ENCODE measurements at places on chromosomes 3 and 15. TPM values are rescaled to one million over a fixed set of nuclear protein-coding genes. Genes with fewer than 3 reads are reported as not detected.

DNA sequence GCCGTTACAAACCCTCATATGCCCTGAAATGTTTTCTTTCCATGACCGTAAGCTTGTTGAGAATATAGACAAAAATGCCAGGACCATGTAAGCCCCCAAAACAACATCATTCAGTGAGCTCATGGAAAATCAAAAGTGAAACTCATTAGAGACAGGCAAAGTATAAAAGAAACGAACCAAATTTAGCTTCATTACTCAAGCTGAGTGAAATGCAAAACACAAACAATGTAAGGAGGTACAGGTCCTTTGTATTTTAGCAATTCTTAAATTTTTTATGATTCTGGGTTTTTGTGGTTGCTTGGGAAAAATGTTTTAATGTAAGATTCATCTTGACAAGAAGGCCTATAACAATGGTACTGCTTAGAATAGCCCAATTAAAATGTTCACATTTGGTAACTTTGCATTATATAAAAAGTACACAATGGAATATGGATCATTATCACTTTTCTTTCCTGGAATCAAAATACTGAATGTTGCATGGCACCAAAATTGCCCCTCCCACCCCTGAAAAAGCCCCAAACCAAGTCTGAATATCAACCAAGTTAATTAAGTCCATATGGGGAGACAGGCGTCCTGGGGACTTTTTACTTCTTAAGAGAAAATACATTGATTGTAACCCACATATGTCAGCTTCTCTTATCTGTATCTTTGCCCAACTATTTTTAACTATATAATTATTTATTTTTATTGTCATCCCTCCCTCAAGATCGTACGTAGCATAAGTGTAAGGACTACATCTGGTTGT lies 247.7 kb upstream of the CDIN1 start:
- no peak for DNase-seq

The PLSCR5 gene
- total RNA-seq: not detected

DNA sequence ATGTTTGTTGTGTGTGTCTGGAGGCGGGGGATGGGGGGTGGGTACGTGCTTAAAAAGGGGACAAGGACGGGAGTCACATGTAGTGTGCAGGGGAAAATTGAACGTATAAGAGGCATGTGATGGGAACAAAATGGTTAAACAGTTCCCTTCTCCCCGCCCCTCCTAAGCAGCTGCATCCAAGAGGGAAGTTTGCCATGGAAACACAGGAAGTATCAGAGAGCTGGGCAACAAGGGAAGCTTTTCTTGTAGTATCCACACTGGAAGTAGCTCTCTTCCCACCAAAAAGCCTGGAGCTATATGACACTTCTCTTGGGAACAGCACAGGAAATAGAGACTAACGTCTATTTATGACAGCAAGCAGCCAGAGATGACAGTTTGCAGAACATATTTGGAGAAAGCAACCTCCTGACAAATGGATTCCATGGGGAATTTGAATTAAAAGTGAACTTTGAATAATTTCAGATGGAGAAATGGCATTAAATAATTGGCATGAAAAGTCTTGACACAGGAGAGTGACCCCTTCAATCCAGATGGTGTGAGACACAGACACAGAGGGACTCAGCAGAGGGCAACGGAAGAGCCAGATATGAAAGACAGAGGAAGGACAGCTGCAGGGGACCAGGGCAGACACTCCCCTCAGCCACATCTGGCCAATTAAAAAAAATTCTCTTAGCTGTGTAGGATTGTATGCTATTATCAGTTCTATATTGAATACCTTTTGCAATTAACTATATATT lies 294.2 kb upstream of the TBL1XR1 start:
- DNase-seq: no peak

GRCh38 chr3:62638316-62638715 lies 236.9 kb downstream of the CADPS start:
- no peak for DNase-seq

DNA sequence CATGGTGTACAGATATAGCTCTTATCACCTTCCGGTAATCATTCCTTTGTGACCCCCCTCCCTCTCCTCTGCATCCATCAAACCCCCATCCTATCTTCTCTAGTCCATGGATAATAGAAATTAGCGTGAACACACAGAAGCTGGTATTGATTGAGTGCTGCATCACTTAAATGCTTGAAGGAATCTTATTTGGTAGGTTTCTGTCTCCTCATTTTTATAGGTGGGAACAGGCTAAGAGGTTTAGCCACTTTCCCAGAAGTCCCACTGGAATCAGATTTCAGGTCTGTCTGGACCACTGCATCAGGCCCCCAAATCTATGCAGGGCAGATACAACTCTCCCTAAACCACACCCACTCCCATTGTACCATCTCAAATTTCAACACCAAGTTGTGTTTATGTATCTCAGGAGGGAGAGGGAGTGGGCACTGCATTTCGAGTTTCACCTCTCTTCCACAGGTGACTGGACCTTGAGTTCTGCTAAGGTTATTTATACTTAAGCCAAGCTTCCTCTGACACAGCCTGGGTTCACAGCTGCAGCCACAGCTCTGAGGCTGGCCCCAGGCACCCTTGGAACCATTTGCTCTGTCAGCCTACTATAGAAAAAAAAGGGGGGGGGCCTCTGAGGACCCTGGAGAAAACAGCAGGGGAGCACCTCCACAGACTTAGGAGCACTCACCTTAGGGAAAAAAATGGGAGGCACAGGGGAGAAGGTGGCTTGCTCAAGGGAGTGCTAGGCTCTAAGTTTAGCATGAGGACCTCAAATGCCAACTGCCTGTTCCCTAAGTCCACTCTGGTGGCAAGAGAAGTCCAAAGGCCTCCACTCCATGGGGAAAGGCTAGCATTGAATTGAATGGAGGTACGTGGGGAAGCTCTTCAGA lies 2.1 kb upstream of the NMB start:
- no peak for DNase-seq

GRCh38 chr3:105157766-105158085 lies 209.0 kb upstream of the ALCAM start:
- no peak for DNase-seq

The RYR3 gene
- not detected for total RNA-seq

The SLC9C1 gene
- total RNA-seq: not detected

DNA sequence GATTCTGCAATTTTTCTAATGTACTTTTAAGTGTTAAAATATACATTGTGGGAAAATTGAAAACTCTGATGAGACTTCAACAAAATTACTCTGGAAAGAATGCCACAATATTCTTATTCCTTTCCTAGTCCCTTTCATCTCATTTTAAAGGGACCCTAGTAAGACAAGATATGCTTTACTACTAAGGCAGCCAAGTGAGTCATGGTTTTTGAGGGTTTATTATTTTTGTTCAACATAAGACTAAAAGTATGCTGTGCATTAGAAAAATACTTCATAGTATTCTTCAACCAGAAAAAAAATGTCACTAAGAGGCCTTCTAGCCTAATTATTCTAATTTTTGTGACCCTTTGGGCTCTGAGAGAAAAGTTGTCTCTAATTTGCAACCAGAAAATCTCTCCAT lies 7.4 kb downstream of the IL12A start:
- no peak for DNase-seq

DNA sequence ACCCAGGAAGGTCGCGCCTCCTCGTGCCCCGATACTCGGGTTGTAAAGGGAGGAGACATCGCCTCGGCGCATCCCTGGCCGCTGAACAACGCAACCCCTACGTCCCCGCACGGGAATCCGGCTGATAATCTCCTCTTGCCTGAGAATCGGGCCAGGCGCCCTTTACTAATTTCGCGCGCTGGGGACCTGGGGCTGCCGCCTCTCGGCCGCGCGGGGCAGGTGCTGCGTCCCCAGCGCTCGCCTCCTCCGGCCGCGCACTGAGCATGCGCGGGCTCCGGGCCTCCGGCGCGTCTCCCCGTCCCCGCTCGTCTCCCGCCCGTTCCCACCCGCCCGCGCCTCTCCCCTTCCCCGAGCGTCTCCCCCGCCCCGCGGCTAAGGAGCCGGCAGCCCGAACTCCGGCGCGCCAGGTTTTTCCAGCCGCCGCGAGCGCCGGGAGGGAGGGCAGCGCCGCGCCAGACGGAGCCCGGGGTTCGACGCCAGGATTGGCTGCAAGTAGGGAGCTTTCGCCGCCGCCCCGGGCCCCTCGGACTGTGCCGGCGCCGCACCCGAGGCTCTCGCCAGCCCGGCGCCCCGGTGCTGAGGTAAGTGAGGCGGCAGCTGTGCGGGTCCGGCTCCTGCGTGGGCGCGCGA lies at the start of gene CNTN4:
TSS of gene CNTN4 (plus strand) at position 469 of the 630 bp plus-strand sequence.
- DNase-seq: peak; percentile 53

- DNase-seq: peak; percentile 72
These were observed 90.7 kb downstream of the FNDC3B start for GRCh38 chr3:172129850-172130716.

- DNase-seq: no peak
These were observed 84.0 kb downstream of the CFAP20DC start for GRCh38 chr3:58965865-58966264.

The CCR8 gene
- 0.75 TPM for total RNA-seq

GRCh38 chr3:119642746-119643473 lies 17.5 kb downstream of the POPDC2 start:
- peak; percentile 30 for DNase-seq

GRCh38 chr3:64848127-64848800 lies 160.5 kb upstream of the ADAMTS9 start:
- DNase-seq: no peak

- no peak for DNase-seq
These were observed 95.5 kb upstream of the COL8A1 start for GRCh38 chr3:99542767-99543518.

The SCN5A gene
- 0.39 TPM for total RNA-seq

GRCh38 chr3:182149594-182149993 lies 437.9 kb downstream of the SOX2 start:
- DNase-seq: no peak

DNA sequence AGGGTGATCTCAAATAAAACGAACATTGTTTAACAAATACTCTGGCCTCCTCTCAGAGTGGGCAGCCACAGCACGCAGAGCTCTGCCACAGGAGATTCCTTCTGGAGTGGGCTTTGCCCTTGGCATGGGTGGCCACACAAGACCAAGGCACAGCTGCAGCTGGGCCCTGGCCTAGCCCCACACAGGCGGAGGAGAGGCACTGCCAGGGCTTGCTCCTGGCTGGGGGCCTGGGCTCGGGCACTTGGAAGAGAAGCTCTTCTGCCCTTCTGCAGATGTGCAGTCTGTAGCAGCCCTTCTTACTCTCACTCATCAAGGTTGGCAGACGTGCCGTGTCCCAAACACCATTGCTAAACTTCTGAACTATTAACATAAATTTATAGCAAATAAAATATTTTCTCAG lies 67.2 kb downstream of the CRTC3 start:
- no peak for DNase-seq

The SCAMP5 gene
- total RNA-seq: 3.9 TPM

The LDHAL6B gene
- total RNA-seq: not detected

- DNase-seq: no peak
These were observed 17.4 kb downstream of the NSMCE3 start for GRCh38 chr15:29252234-29252633.

DNA sequence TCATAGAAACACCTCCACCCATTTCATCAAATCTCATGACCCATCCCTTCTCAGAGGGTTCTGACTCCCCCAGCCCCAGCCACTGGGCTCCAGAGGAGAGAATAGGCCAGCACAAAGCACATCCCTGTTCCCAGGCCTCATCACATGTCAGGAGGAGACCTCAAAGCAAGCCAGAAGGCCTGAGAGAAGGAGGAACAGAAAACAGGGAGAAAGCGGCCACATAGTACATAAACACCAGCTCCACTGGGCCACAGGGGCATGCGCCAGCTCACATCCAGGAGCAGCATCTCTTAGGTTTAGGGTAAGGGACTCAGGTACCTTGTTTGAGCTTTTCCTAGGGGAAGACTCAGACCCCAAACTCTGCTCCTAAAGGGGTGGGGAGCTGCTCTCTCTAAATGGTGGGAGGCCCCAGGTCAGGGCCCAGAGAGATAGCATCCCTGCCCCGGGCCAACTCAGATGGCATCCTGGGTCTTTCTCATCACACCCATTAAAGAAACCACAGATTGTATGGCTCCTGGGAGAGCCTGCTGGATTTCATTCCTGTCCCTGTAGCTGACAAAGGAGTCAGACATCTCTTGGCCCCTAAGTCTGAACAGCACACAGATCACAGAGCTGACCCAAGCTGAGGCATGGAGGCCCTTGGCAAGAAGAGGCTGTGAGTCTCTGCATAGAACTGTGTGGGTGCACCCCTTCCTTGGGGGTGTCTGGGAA lies 2.5 kb downstream of the SHF start:
- no peak for DNase-seq

The GRM2 gene
- total RNA-seq: 0.47 TPM

DNA sequence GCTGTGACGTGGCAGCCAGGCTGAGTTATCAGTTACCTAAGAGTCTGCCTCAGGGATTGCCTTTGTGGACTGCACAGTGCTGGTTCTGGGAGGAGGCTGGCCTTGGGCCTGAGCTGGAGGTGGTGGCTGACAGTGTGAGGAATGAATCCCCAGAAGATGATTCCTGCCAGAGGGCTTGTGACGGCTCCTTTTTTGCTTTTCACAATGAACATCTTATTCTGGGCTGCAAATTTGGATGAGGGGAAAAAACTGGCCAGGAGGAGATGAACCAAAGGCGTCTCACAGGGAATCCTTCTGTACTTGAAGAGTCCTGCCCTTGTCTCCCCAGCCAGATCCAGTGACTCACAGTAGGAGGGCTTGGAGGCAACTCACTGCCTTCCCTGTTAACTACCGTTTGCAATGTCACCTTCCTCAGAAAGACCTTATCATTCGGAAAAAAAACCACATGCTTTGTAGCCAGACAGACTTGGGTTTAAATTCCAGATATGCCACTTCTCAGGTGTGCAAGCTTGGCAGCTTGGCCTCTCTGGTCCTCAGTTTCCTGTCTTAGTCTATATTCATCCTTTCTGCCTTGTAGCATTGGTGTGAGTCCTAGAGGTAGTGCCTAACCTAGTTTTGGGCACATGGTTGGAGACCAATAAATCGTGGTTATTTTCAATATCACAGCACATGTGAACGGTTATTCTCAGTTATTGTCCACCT lies 19.1 kb downstream of the ST6GAL1 start:
- DNase-seq: no peak

DNA sequence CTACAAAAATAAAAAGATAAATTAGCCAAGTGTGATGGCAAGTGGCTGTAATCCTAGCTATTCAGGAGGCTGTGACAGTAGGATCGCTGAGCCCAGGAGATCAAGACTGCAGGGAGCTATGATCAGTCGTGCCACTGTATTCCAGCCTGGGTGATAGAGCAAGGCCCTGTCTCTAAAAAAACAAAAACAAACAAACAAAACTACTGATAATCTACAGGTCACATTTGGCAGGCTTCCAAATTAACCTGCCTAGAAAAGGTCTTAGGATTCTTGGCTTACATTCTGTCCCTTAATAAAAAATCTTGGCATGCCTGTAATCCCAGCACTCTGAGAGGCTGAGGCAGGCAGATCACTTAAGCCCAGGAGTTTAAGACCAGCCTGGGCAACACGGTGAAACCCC lies 33.4 kb upstream of the SETD2 start:
- no peak for DNase-seq

The CMTM8 gene
- 8.1 TPM for total RNA-seq

The OR5H15 gene
- not detected for total RNA-seq

Data from activated CD4-positive, alpha-beta T cell treated with anti-CD3 and anti-CD28 coated beads for 36 hours (primary cell).